ENCODE measurements at places on chromosomes 12 and 14. TPM values are rescaled to one million over a fixed set of nuclear protein-coding genes. Genes with fewer than 3 reads are reported as not detected.
A peak's percentile ranks its signal among the peaks of the same experiment; 100 is the strongest.

DNA sequence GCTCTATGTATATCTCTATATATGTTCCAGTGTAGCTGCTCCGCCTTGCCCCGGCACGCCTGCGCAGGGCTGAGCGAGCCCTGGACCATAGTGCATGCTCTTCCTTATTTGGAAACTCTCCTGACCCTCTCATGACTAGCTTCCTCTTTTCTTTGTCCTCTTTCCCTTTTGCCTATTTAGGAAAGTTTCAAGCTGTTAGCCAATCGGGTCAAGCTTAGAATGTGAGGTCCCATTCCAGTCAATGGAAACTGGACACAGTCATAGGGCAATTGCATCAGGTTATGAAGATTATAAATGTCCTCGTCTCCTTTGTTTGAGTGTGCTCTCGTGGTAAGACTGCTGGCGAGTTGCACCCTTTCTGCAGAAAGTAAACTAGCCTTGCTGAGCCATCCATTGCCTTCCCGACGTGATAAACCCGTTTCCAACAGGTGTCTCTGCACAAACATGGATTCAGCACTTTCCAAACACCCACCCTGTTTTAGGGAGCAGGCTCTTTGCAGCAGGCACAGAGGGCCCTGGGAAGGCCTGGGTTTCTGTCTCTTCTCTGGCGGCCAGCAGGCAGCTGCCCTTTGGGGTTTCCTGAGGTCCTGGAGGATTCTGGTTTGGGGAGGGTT lies 30.9 kb downstream of the CCDC92 start:
- DNase-seq: no peak

GRCh38 chr12:109255377-109255776 lies 53.7 kb downstream of the FOXN4 start:
- DNase-seq: no peak

TSHR gene
- not detected for total RNA-seq

DNA sequence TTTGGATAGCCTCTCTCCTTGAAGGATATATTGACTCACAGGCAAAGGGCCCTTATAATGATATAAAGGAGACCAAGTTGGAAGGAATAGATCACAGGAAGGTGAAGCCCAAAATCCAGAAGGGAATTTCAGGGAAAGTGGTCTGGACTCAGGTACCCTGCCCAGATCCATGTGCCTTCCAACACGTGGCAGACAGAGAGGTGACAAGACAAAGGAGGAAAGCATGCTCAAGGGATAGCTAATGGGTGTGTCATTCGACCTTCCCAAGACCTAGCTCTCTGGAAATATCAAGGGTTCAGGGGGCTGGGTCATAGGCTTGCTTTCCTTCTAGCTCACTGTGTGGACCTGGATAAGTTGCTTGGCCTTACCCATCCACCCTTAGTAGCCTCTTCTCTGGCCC lies 214.3 kb downstream of the ZFP36L1 start:
- no peak for DNase-seq

SMIM41 gene
- total RNA-seq: not detected

GRCh38 chr14:55120571-55121495 lies 8.2 kb upstream of the LGALS3 start:
- no peak for DNase-seq

DNA sequence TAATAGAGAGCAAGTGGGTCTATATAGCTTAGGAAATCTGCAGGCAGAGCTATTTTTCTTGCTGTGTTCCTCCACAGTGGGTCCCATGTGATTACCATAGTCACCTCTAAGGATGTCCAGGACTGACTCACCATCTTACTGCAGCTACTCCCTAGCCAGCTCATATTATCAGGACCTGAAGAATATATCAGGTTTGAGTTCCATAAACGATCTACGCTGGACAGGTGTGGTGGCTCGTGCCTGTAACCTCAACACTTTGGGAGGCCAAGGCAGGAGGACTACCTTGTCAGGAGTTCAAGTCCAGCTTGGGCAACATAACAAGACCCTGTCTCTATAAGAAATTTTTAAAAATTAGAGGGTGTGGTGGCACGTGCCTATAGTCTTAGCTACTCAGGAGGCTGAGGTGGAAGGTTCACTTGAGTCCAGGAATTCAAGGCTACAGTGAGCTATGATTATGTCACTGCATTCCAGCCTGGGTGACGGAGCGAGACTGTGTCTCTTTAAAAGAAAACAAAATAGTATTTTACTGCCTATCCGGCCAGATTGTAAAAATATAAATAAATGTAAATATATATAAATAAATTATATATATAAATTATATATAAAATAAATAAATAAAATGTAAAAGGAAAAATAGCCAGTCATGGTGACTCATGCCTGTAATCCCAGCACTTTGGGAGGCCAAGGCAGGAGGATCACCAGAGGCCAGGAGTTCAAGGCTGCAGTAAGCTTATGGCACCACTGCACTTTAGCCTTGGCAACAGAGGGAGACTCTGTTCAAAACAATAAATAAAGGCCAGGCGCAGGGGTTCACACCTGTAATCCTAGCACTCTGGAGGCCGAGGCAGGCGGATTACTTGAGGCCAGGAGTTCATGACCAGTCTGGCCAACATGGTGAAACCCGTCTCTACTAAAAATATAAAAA lies 6.9 kb upstream of the SPRYD4 start:
- DNase-seq: peak; percentile 9

FOXM1 gene
- 38.6 TPM for total RNA-seq

GRCh38 chr14:56210571-56210970 lies 92.4 kb downstream of the PELI2 start:
- DNase-seq: peak; percentile 60

DNA sequence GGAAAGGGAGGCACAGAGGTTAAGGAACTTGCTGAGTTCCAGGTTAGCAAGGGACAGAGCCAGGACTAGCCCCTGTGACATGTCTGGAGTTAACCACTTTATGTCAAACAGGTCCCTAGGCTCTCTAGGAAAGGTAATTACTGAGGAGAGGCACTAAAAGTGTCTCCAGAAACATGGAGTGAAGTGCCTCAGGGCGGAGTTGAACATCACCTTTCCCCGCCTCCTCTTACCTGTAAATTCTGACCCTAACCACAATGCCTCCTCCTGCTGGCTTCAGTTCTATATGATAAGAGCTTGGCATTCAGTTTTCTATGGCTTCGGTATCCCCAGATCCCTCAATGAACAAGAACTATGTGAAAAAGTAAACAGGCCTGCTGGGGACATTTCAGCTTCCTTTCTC lies 18.1 kb downstream of the RPH3A start:
- DNase-seq: no peak

DNA sequence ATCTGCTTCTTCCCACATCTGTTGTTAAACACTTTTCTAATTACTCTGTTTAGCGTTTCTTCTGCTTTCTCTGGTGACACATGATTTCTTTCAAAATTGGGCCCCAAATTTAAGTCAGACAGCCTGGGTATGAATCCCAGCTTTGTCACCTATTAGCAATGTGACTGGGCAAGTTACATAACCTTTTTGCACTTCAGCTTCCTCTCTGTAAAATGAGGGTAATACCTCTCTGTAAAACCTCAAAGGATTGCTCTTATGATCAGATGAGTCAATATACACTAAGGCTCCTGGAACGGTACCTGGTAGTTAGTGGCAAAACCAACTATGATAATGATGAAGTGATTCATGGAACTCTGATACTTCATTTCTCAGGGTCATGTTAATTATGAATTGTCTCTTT lies 33.0 kb downstream of the E2F7 start:
- DNase-seq: peak; percentile 43

AKAP3 gene
- total RNA-seq: 2.3 TPM

DNA sequence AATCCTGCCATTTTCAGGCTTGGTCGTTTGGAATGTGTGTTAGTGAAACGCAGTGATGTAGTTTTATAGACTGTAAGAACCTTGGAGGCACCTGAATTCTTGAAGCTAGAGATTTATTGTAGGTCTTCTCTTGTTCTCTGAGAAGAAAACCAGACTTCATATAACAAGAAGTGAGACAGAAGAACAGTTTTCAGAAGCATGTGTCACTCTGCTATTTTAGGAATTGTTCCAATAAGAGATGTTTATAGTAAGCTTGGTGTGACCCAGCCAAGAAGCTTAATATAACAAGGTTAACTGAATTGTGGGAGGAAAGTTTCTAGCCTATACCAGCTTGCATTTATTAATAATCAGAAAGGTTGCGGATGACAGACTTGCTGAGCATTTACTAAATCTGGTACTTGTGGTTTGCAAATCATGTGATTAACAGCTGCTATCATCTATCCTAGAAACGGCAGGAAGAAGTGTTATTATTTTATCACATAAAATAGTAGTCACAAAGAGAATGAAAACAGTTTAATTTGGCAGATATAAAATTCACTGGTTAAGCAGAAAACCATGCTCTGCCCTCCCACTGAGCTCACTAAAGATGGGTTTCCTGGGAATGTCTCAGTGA lies 49.2 kb upstream of the BCAT1 start:
- peak; percentile 64 for DNase-seq

TRIM9 gene
- total RNA-seq: 4.0 TPM

DNA sequence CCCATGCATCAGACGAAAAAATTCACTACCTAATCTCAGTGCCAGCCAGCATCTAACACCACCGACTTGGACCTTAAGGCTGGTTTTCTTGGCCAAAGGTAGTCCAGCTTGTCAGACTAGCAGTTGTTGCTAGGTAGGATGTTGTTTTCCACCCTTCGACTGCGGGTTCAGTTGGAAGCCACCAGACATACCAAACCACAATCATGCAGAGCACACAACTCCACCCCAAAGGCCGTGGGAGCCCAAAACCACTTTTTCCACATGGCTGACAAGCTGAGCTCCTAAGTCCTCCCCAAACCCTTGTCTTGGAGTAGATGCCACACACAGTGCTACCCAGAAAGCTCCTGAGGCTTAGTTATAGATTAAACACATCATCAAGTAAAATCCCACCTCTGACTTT lies 46.8 kb downstream of the LRIG3 start:
- DNase-seq: peak; percentile 16

- no peak for DNase-seq
These were observed 24.1 kb upstream of the RAB35 start for GRCh38 chr12:120140603-120141002.

KRT79 gene
- total RNA-seq: 4.8 TPM

- no peak for DNase-seq
These were observed 614.7 kb upstream of the FOXG1 start for GRCh38 chr14:28151926-28152325.

KCNMB4 gene
- total RNA-seq: under 0.01 TPM

- no peak for DNase-seq
These were observed 74.7 kb downstream of the APAF1 start for GRCh38 chr12:98719515-98720504.

DNA sequence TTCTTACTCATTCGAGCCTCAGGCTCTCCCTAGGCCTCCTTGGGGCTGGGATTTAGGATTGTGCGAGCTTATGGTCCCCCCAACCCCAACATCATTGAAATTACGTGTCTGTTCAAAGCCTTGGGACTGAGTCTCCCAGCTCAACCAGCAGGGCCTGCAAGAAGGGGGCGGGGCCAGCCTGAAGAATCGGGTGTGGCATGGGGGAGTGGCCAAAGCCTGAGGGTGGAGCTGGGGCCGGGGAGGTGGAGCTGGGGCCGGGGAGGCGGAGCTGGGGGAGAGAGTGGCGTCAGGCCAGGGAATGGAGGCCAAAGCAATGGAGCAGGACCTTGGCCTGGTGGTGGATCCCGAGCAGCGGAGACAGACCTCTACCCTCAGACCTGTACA lies 24.3 kb upstream of the HSPB8 start:
- no peak for DNase-seq

PDE3A gene
- under 0.01 TPM for total RNA-seq

PCED1B gene
- 4.2 TPM for total RNA-seq

DNA sequence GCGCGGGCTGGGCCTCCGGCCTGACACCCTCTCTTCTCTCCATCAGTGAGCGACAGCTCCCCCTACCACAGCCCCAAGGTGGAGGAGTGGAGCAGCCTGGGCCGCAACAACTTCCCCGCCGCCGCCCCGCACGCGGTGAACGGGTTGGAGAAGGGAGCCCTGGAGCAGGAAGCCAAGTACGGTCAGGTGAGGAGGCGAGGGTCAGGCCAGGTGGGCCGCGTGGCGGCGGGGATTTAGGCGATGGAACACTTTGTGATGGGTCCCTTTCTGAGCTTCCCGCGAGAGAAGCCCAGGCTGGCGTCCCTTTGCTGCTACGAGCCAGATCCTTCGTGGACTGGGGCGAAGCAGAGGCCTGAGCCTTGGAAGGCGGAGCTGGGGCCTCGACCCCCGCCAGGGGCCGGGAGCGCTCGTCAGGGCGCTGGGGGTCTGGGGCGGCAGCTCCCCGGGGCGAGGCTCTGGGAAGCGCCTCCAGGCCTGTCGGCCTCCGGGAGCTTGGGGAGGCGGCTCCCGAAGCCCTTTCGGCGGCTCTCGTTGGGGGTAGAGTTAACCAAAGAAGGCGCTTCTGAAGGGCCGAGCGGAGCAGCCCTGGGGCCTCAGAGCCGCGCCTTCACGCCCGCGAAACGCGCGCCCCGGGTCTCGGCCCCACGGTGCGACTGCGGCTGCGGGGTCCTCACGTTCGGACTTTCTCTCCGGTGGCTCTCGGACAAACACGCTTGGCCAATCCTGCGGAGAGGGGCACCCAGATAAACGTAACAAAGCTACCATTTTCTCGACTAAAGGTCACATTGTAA lies 5.0 kb downstream of the PAX9 start:
- no peak for DNase-seq

NANOG gene
- not detected for total RNA-seq

DNA sequence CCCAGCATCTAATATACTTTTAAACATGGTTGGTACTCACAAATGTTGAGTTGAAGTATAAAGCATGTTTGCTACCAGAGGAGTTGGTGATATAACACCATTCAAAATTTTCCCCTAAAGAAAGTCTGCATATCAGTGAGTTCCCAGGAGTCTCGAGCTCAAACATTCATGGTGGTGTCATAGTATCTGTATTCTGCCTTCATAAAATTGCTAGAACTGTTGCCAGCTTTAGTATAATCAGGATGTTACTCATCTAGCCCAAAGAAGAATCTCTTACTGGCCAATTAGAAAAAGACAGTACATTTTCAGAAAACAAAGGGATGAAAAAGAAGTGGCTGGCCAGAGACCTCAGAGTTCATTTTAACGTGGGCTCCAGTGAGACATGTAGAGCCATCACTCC lies 374.7 kb downstream of the KCNH5 start:
- DNase-seq: no peak

DNA sequence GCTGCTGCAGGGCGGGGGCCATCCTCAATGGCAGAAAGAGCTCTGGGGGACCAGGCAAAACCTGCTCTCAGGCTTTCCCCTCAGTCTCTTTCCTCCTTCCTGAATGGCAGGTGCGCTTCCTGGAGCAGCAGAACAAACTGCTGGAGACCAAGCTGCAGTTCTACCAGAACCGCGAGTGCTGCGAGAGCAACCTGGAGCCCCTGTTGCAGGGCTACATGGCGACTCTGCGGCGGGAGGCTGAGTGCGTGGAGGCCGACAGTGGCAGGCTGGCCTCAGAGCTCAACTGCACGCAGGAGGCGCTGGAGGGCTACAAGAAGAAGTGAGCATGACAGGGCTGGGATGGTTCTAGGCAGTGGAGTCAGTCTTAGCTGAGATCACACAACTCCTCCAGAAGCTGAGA lies 22.9 kb upstream of the KRT83 start:
- DNase-seq: no peak

Data from RPMI7951 (cell line).